ENCODE measurements at places on chromosomes 4 and X. TPM values are rescaled to one million over a fixed set of nuclear protein-coding genes. Genes with fewer than 3 reads are reported as not detected.

- no peak for DNase-seq
These were observed 205.4 kb downstream of the SHROOM3 start for GRCh38 chr4:76640353-76640910.

GRCh38 chrX:143994206-143994605, 110.3 kb downstream of the UBE2NL start:
- DNase-seq: no peak

The GJB1 gene
- total RNA-seq: not detected

- DNase-seq: peak; percentile 19
These were observed 774 bp downstream of the FAM193A start for GRCh38 chr4:2537011-2537830.

- DNase-seq: peak; percentile 68
These were observed 103.4 kb upstream of the TEX13A start for GRCh38 chrX:105323928-105324327.

- DNase-seq: no peak
These were observed 134.2 kb downstream of the AFF2 start for GRCh38 chrX:148634591-148634990.

DNA sequence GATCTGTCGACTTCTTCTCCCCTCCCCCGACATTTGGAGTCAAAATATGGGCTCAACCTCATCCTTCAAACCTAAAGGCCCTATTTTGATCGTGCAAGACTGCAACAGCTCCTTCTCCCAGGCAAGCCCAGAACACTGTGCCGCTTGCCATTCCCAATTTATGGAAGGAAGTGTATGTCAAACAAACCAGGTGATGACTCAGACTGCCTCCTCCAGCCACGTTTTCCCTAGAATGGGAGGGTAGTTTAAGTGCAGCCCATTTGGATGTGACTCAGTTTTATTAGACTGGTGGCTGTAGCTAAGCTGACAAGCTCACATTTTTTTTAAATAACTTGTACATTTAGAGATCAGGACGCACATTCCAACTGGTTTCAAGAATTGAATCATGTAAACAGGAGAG, 570.4 kb upstream of the DIPK2B start:
- DNase-seq: peak; percentile 95

The FMR1NB gene
- total RNA-seq: not detected

- DNase-seq: no peak
These were observed 646.6 kb downstream of the ANKRD50 start for GRCh38 chr4:124065936-124066335.

- peak; percentile 7 for DNase-seq
These were observed 106.3 kb upstream of the TNIP3 start for GRCh38 chr4:121270389-121270788.

- no peak for DNase-seq
These were observed 134.7 kb downstream of the FNIP2 start for GRCh38 chr4:158903472-158904043.

The IQSEC2 gene
- total RNA-seq: 17.0 TPM

DNA sequence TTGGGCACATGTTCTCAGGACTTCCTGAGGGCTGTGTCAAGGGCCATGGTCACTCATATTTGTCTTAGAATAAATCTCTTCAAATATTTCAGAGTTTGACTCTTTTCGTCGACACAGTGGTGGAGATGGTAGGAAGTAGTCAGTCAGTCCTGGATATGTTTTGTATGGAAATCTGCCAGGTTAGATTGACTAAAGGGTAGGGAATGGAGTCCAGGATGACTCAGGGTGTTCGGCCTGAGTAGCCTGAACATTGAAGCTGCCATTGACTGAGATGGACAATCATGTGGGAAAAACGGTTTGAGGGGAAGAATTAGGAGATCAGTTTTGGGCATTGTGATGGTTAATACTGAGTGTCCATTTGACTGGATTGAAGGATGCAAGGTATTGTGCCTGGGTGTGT, 177.1 kb upstream of the CENPE start:
- peak; percentile 68 for DNase-seq

DNA sequence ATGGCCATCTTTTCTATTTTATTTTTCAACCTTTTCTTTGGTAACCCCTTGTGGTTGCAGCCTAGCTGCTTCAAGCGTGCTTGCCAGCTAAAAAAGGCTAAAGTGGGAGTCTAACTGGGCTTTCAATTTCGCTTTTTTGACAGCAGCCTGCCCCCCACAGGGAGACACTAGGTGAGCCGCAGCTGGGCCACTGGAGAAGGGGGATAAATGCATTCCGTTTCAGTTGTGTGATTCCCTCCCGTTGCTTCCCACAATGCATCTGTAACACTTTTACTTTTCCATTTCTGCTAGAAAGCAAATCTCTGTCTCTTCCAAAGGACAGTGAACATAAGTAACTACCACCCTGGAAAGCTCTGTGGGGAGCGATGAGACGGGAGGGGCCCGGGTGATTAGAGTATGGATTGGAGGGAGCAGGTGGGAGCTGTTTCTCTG, 86.3 kb upstream of the RAPGEF2 start:
- peak; percentile 35 for DNase-seq

The SASH3 gene
- not detected for total RNA-seq

GRCh38 chr4:125956276-125956675, 641.5 kb downstream of the FAT4 start:
- no peak for DNase-seq

- peak; percentile 57 for DNase-seq
These were observed 11.2 kb downstream of the TRAPPC11 start for GRCh38 chr4:183670251-183670650.

- no peak for DNase-seq
These were observed 9.8 kb upstream of the CENPU start for GRCh38 chr4:184743650-184744049.

DNA sequence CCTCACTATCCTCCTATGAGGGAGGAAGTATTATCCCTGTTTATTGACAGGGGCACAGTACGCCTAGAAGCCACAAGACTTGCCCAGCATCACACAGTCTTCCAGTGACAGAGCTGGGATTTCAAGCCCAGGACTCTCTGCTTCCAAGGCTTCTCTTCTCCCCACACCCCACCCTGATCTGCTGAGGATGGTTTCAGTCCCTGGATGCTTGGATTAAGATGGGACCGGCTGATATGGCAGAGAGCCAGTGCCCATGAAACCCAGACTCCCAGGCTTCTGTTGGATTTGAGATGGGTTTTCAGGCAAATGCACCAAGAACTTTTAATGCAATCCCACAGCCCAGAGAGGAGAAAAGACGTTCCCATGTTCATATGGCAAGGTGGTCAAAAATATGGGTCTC, 23.2 kb downstream of the EFNB1 start:
- no peak for DNase-seq

DNA sequence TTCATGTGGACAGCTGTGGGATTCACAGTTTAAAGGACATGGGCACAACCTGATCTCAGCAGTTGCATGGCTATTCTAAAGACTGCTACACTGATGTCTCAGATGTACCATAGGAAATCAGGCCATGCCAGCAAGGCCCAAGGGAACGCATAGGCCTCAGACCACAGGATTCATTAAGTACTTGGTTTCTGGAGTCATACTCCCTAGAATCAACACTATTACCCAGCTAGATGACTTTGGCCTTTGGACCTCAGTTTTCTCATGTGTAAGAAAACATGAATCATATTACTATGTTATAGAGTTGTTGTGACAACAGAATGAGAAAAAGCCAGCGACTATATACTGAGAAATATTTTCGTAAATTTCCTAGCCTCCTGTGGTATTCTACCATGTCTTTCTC, 67.9 kb downstream of the NHS start:
- peak; percentile 34 for DNase-seq

- DNase-seq: no peak
These were observed 507.9 kb downstream of the TECRL start for GRCh38 chr4:63901304-63901703.

DNA sequence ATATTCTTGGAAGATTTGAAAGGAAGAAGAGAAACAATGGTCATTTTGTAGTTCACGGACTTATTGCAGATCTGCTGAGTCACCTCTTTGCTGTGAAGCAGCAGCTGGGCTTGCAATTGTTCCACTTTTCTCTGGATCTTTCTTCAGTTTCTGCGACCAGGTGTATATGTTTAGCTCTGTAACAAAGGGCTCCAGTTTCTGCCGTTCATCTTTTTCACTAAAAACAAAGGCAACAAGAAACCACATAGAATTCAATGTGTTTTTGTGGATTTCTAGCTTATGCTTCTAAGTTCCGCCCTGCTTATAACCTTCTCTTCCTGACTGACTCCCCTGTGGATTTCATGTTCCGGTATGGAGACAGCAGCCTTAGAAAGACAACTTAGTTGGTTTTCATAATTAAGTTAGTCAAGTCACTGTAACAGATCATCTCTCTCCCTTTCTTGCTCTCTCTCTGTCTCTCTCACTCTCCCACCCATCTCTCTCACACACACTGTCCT, 121.6 kb upstream of the EPHA5 start:
- DNase-seq: peak; percentile 62

DNA sequence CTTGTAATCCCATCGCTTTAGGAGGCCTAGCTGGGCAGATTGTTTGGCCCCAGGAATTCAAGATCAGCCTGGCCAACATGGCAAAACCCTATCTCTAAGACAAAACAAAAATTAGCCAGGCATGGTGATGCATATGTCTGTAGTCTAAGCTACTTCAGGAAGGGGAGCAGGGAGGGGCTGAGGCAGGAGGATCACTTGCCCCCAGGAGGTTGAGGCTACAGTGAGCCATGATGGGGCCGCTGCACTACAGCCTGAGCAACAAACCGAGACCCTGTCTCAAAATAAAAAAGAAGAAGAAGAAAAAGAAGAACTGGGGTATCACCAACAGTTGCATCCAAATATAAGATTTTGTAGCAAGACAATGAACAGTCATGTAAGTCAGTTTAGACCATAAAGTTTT, 47.3 kb upstream of the NFKB1 start:
- DNase-seq: no peak

DNA sequence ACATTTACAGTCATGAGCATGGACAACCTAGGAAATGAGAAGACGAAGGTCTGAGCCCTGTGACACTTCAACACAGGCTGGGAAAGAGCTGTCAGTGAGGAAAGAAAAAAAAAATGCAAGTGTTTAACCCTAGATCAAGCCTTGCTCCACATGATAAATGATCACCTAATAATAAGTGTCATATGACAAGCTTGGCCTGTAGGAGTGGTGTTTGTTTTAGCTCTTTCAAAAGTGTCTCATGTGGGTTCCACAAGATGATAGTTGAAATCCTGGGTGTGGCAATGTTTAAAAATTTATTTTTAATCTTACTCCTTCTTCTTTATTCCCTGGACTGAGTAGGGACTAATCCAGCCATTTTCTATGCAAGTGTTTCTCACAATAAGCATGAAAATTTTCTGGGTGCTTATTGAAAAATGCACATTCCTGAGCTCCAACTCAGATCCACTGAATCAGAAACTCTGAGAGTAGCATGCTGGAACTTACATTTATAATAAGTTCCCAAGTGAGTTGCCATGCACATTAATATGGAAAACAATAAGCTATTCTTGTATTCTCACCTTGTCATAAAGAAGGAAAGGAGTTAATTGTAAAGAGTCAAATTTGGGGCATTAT, 138.3 kb downstream of the AREG start:
- DNase-seq: peak; percentile 25

The FGFR3 gene
- 0.26 TPM for total RNA-seq

Measured in LHCN-M2 (cell line).